AG08395 (cell line): ENCODE measurements at places on chromosomes 3 and 15.
A peak's percentile ranks its signal among the peaks of the same experiment; 100 is the strongest.

- no peak for DNase-seq
These were observed 12.4 kb downstream of the DNASE1L3 start for GRCh38 chr3:58198362-58198761.

- DNase-seq: peak; percentile 28
These were observed 556 bp downstream of the ANKRD63 start for GRCh38 chr15:40282147-40282868.

DNA sequence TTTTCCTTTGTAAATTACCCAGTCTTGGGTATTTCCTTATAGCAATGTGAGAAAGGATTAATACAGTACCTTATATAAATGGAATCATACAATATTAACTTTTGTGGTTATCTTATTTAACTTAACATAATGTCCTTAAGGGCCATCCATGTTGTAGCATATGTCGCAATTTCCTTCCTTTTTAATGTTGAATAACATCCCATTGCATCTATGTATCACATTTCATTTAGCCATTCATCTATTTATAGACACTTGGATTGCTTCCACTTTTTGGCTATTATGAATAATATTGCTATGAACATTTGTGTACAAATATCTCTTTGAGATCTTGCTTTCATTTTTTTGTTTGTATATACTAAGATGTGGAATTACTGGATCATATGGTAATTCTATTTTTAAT, 342.2 kb downstream of the PDCD6IP start:
- DNase-seq: no peak

DNA sequence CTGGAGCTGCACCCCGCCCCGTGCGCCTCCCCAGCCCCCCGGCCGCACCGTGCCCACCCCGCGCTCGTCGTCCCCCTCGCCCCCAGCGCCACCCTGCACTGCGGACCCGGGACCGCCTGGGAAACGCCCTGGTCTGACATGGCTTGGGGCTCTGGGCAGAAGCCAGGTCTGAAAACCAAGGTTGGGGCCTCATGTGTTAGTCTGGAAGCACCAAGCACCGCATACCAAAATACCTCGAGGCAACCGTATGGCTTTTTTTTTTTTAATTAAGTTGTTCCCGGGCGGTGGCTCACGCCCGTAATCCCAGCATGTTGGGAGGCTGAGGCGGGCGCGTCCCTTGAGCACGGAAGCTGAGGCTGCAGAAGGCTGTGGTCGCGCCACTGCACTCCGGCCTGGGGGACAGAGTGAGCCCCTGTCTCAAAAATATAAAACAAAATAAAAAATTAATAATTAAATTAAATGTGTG, 91.5 kb upstream of the CHD2 start:
- DNase-seq: peak; percentile 58

- no peak for DNase-seq
These were observed 6.9 kb upstream of the HOMER2 start for GRCh38 chr15:82959423-82959822.

DNA sequence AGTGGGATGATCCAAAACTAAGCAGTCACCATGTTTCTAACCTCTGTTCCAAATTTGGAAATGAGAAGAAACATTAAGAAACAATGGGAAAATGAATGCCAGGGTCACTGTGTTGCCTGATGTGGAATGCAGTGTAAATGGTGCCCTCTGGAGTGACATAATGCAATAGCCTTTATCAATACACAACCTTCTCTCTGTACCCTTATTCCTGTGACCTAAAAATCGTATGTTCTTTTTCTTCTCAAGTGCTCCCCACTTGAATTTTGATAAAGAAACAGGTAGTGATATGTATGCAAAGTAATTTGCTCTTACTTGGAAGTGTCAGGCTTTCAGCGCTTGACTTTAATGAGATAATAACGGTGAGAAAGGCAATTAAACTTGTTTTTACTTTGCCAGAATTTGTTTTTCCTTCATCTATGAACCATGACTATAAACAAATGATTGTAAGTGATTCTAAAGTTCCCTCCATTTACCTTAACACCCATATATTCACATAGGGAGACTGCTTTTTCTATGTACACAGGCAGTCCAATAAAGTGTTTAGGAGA, 145.8 kb upstream of the THRB start:
- DNase-seq: peak; percentile 55

DNA sequence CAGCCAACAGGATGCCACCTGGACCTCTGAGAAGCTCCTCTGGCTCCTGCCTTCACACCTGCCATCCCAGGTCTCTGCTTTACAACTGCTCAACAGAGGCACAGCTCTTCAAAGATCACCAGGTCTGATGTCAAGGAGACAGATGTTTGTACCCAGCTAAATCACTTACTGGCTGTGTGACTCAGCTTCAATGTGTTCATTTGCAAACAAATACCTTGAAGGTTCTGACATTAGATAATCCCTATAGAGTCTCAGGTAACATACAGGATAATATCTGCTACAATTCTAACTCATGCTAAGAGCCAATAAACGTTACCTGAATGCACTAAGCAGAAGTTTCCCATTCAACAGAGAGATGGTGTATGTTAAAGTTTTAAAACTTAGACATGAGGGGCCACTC, 163.4 kb upstream of the IGF1R start:
- DNase-seq: no peak

DNA sequence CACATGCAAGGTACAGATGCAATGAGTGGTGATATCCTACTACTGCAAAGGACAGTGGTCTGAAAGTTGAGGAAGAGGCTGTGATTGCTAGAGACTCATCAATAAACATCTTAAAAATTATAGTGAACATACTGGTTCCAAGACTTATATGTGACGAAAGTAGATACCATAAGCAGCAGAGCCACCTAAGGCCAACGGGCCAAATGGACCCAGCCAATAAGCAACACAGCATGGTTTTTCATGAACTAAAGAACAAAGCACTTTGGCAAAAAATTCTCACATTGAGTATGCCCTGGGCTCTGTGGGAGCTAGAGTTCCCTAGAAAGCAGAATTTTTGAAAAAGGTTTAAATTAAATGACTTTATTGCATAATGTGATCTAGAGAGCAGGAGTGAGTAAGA, 272.1 kb downstream of the SI start:
- no peak for DNase-seq

GRCh38 chr15:88606070-88606794, 14.9 kb upstream of the AEN start:
- DNase-seq: no peak

DNA sequence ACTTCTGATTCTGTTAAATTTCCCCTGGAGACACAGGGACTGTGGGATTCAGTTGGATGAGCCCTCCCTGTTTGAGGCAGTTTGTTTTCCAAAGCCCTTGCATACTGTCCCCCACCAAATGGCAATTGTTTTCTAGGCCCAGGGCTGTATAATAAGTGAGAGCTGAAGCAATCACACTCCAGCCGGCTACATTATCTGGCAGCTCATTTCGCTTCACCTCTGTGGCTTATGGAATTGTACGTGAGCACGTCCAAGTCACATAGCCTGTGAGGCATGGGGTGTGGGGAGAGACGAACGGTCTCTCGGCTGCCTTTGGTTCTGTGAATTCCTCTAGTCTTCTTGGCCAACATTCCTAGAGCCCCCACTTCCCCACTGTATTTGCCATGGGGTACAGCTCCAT, 10.7 kb downstream of the RBP2 start:
- DNase-seq: no peak

GRCh38 chr3:143928056-143928455, 43.6 kb upstream of the DIPK2A start:
- DNase-seq: no peak

GRCh38 chr15:50886611-50887345, 21.7 kb upstream of the AP4E1 start:
- DNase-seq: no peak
